ENCODE measurements at places on chromosomes 1 and 21.

GRCh38 chr1:153627715-153628626 is at the start of gene S100A1:
Gene S100A1 (plus strand): TSS chr1:153628434. CDS start chr1:153630522, 2,088 bp downstream.
- DNase-seq = no peak

- DNase-seq = no peak
Observed at GRCh38 chr1:54053745-54054437, 483 bp downstream of the TCEANC2 start.

GRCh38 chr1:244709076-244709475 is 56.1 kb downstream of the DESI2 start:
- DNase-seq = no peak

DNA sequence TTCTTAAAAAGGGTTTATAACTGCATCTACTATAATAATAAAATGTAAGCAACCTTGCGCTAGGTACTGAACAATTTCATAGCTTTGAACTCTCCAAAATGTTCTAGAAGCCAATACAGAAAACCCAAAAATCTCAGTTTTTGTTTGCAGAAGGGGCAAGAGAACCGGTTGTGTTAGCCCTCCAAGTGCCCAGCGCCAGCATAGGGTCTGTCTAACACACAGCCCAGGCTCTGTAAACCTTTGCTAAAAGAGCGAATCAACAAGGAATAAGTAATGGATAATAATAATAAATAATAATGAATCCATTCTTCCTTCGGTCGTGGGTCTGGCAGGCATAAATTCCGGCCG is 333 bp upstream of the CHAF1B start:
- no peak for DNase-seq

DNA sequence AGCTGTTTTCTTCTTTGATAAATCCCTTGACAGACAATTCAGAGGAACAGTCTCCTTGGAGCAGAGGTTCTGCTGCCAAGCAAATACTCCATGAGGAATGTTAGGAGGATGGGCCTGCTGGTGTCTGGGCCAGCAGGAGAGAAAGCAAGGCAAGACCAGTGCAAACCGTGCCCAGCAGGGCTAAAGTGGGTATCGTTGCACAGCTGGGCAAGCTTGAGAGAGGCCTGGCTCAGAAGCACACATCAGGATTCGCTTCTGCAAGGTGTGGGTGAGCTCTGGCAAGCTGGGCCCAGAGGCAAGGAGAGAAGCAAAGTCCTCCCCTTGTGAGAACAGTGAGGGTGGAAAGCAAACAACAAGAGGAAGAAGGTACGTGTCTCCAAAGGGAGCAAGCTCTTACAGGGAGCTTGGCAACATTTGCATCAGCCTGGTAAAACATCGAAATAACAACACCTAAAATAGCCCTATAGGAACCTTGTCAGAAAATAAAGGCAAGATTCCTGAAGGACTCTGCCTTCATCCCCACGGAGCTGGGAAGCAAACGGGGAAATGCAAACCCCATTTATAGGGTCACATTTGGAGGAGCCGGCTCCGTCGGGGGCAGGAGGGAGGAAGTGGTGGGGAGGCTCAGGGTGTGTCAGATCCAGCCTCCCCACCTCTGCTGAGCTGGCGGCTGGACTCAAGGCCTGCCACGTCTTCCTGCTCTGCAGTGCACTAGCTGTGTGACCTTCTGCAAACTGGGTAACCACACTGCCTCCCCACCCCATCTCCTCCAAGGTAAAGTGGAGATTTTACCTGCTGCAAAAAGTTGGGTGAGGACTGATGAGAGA is 62.3 kb upstream of the HIVEP3 start:
- no peak for DNase-seq

- DNase-seq = no peak
Observed at GRCh38 chr21:14690886-14691285, 144.8 kb upstream of the SAMSN1 start.

- DNase-seq = no peak
Observed at GRCh38 chr1:239274242-239274830, 112.0 kb upstream of the CHRM3 start.

GRCh38 chr1:185693654-185694053 is 40.5 kb upstream of the HMCN1 start:
- no peak for DNase-seq

- DNase-seq = no peak
Observed at GRCh38 chr1:167305706-167306277, 85.1 kb downstream of the POU2F1 start.

DNA sequence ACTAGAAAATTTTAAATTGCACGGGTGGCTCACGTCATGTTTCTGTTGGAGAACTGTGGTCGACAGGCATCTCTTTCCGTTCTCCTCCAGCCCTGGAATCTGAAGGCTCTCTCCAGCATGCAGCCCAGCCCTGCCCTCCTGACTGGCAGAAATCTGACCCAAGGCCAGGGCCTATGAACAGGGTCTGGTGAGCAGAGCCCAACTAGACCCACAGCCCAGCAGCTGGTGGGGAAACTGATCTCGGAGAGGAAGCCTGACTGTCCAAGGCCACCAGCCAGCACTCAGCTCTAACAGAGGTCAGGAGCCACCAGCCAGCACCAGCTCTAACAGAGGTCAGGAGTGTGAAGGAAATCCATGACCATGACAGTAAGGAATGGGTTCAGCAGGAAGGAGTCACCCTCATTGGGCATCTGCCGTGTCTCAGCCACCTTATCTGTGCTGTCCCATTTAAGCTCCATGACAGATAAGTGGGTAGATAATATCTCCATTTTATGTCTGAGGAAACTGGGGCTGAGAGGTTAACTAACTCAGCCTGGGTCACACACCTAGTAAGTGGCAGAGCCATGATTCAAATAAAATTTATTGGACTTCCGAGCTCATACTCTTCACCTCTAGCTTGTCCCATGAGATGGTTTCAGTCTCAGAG is 20.2 kb upstream of the PKP1 start:
- no peak for DNase-seq

DNA sequence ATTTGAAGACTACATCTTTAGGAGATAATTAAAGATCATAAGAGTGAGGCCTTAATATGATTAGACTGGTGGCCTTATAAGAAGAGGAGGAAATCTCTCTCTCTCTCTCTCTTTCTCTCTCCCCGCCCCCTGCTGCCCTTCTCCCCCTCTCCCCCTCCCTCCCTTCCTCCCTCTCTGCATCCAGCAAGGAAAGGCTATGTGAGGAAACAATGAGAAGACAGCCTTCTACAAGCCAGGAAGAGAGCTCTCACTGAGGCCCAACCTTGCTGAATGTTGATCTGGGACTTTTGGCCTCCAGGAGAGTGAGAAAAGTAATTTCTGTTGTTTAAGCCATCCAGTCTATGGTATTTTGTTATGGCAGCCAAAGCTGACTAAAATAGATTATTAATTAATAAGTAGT is 21.6 kb downstream of the FOXD3 start:
- no peak for DNase-seq

DNA sequence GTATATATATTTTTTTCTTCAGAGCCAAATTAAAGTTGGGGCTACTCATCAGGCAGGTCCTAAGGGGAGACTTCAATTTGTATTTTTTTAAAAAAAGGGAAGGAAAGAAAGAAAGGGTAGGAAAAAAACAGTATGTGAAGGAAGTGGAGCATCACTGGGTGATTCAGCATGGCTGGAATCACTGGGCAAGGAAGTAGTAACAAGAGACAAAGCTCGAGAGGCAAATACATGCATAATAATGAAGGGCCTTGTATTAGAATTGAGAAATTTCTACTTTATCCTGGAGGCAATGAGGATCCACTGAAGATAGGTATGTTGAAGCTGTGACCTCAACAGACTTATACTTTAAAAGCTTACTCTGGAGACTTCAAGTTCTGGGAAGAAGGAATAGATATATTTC is 184.4 kb downstream of the COQ8A start:
- DNase-seq = no peak

DNA sequence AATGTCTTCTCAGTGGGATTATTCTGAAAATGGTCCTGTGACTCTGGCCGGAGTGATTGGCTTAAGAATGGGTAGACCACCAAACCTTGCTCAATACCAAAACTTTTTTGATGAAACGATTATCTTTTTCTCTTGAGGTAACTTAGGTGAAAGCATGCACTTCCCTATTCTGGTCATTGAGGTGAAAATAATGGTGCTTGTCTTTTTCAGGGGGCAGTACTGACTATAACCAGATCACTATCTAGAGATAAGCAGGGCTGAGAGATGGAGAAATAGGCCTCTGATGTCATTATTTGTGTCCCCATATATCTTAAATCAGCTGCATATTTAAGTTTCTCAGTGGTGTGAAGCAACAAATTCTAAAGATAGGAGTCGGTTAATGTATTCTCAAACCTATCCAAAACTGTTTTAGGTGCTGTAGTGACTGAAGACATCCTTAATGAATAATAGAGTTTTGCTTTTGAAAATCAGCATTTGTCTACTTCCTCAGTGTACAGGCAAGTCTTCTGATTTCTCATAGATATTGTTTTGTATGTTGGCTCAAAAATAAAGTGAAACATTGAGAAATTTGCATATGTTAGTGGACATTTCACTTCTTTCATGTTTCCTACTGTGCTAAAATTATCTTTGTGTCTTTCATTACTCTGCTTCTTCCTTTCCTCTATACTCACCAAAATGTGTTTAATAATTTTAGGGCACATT is 735.3 kb upstream of the ADGRL4 start:
- no peak for DNase-seq

GRCh38 chr1:203628201-203629015 is 1.8 kb downstream of the ATP2B4 start:
- no peak for DNase-seq

DNA sequence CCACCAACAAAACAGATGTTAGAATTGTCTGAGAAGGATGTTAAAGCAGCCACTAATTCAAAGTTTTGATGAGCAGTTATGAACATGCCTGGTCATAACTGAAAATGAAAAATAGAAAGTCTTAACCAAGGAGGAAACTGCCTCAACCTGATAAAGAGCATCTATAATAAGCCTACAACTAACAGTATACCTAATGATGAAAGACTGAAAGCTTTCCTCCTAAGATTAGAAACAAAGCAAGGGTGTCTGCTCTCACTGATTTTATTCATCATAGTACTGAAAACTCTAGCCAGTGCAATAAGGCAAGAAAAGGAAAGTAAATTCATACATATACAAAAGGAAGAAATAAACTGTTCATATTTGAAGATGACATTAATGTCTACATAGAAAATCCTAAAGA is 82.0 kb downstream of the KCNK1 start:
- no peak for DNase-seq

DNA sequence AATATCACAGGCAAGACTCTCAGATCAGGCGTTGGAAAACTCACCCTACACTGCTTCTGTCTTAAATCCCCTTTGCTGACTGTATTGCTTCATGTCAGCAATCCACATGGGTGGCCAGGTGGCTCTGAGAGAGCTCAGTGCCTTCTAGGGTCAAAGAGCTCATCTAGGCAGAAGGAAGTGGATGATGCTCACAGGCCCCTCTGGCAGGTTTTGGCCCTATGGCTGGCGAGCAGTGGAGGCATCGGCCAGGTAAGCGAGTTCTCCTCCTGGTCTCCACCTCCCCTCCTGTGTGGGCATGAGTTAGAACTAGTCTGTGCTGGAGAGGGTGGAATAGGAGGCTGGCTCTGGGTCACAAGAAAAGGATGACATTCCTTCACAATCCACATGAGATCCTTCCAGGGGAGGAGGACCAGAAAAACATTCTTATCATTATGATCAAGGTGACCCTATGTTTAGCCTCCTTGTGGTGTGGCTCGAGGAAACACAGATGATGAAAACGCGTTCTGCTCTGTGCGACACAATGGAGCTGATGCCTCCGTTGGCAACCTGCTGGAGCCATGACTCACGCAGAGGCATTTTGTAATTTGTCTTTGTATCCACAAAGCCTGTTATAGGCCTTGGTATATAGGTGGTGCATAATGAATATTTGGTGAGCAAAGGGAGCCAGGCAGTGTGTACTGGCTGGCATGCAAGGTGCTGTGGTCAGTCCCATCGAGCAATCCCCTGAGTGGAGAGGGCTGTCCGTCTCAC is 264.6 kb upstream of the RAB4A start:
- no peak for DNase-seq

DNA sequence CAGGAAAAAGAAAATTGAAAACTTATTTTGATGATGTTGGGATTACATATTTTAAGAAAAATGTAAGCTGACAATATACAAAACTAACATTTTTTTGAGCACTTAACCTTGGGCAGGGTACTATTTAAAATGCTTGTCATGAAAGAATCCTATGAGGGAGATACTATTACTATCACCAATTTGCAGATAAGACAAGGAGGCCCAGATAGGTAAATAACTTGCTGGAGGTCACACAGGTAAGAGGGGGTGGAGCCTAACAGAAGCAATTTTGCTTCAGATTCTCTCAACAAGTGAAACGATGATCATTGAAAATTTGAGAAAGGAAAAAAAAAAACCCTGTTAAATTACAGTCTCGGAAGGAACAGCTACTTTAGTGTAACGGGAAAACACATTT is 1.2 kb downstream of the GART start:
- no peak for DNase-seq

- no peak for DNase-seq
Observed at GRCh38 chr1:150544204-150544603, 5.0 kb upstream of the ADAMTSL4 start.

DNA sequence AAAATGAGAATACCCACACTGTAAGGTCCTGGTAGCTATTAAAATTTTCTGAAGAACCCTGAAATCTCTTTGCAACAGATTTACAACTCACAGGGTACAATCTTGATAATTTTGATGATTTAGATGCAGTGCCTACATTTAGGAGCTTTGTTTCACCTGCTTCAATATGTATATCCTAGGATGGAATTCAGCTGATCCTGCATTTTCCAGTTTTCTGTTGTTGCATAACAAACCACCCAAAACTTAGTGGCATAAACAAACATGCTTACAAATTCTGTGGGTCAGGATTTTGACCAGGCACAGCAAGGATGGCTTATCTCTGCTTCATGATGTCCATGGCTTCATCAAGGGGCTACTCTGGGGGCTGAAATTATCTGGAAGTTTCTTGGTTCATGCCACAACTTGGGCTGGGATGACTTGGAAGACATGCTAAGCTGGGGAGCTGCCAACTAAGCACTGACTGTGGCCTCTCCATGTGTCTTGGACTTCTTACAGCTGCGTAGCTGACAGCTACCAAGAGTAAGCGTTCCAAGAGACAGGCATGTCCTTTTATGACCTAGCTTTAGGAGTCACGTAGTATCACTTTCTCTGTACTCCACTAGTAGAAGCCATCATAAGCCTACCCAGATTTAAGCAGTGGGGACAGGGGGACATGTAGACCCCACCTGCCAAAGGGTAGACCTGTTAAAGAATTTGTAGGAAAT is 108.5 kb downstream of the CACHD1 start:
- no peak for DNase-seq

- DNase-seq = no peak
Observed at GRCh38 chr1:45545019-45545493, 5.6 kb upstream of the AKR1A1 start.

- DNase-seq = no peak
Observed at GRCh38 chr1:118504867-118505266, 319.8 kb upstream of the SPAG17 start.
